ENCODE measurements at places on chromosomes 1 and 21.

DNA sequence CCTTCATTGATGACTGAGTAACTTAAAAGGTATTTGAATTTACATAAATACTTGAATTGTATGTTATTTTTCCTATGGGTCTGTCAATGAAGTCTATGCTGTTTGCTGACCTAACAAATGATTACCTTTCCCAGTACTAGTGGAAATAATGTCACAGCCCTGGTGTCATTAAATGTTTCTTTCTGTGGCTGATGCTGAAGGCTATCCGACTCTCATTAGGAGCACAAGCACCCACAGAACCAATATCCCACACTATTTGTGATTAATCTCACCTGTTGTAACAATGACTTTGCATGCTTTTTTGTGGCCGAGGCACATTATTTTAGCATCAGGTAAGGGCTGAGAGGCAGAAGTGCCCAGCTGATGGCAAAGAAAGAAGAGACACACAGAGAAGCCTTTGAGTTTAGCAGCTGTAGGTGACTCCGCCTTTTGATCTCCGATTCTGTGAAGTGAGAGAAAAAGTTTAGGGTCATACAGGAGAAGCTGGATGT is 25.8 kb upstream of the TRIM45 start:
- DNase-seq: no peak

GRCh38 chr1:50700621-50701020 is 259.4 kb downstream of the FAF1 start:
- no peak for DNase-seq

DNA sequence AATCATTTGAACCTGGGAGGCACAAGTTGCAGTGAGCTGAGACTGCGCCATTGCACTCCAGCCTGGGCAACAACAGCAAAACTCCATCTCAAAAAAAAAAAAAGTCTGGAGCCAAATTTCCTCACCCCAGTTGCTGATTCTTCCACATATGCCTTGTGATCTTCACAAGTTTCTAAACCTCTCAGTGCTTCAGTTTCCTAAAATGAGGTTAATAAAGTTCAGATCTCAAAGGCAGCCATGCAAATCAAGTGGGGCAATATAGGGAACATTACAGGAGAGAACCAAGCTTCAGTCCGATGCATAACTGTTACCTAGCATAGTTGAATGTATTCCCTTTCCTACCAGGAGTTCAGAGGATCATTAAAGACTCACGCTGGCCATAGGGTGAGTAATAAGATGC is 4.8 kb downstream of the ITLN1 start:
- DNase-seq: no peak

GRCh38 chr1:206693029-206693428 is 8.3 kb downstream of the MAPKAPK2 start:
- DNase-seq: peak; percentile 79

- DNase-seq: no peak
Observed at GRCh38 chr1:246418565-246419312, 88.3 kb downstream of the SMYD3 start.

GRCh38 chr1:245599371-245600174 is 444.8 kb downstream of the KIF26B start:
- DNase-seq: no peak

DNA sequence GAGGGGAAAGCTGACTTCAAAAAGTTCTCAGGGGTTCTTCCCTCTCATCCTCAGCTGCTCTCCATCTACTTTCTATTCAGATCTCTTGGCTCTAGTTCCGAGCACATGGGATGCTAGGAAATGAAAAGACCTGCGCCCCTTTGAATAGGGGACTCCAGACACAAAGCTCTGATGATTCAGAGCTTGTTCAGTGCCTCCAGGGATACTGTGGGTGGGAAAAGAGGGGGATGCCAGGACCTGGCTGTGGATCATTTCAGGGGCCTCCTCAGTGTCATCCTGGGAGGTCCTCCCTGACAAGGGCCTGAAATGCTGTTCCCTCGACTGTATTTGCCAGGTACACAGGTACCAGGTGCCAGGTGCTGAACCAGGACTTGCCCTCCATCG is 943 bp upstream of the KIAA0040 start:
- DNase-seq: no peak

DNA sequence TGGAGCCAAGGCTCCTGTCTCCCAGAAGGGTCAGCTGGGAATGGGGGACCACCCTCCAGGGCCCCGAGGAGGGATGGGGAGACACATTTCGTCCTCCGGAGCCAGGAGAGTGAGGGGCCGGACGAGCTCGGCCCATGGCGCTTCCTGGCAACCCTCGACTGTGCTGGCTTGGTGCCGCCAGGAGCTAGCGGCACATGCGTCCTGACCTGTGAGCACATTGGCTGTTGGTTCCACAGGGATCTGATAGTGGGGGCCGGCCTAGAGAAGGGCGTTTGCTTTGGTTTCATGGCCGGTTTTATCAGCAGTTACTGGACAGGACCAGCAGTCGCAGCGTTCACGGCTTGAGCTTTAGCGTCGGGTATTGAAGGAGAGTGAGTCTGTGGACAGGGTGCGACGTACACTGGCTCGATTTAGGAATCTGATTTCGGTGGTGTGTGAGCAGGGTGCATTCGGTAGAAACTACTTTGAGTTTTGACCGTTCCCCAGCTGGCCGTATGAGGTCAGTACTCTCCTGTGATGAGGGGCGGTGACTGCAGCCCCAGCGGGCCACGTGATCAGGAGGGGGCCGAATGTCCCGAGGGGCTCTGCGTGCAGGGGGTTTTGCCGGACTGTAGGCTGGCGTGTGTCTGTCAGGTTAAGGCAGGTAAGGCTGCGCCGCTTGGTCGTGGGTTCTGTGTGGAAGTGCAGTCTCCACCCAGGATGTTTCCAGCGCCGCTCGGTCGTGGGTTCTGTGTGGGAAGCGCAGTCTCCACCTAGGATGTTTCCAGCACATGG is 18.7 kb downstream of the FAAP20 start:
- DNase-seq: no peak

GRCh38 chr1:119475866-119476439 is 31.1 kb upstream of the HSD3B1 start:
- DNase-seq: peak; percentile 49

- DNase-seq: no peak
Observed at GRCh38 chr21:34189506-34189905, 116.1 kb downstream of the MRPS6 start.

GRCh38 chr21:36463991-36464390 is 15.9 kb downstream of the CLDN14 start:
- DNase-seq: no peak

GRCh38 chr1:27153549-27153886 is 1.4 kb downstream of the SLC9A1 start:
- no peak for DNase-seq

DNA sequence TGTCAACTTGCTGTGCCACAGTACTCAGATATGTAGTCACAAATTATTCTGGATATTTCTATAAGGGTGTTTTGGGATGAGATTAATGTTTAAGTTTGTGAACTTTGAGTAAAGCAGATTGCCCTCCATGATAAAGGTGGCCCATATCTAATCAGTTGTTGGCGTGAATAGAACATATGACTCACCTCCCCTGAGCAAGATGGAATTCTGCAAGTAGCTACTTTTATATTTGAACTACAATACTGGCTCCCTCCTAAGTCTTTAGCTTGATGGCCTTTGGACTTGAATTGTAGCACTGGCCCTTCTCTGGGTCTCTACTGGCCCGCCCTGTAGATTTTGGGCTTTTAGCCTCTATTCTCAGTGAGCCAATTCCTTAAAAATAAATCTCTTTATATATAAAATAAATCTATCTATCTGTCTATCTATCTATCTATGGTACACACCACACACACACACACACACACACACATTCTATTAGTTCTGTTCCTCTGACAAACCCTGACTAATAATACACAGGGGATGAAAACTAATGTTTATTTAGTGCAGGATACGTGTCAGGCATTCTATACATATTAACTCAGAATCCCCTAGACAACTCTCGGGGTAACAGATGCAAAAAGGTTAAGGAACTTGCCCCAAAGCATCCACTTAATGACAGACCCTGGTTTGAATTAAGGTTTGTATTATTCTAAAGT is 37.9 kb upstream of the PDC start:
- DNase-seq: peak; percentile 46

DNA sequence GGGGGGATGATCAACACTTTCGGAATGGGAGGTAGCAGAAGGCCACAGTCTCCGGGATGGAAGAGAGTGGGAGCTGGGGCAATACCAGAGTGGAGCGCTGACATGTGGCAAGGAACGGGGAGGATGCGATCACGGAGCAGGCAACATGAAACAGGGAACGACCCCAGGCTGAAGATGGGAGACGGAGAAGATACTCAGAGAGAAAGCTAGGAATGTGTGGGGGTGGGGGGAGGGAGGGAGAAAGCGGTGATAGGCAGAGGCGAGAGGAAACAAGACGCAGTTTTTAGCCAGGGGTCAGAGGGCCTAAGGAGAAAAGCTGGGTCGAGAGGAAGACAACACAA is 577 bp downstream of the RAB3GAP2 start:
- peak; percentile 49 for DNase-seq

GRCh38 chr1:213110349-213111300 is 59.6 kb downstream of the RPS6KC1 start:
- no peak for DNase-seq

DNA sequence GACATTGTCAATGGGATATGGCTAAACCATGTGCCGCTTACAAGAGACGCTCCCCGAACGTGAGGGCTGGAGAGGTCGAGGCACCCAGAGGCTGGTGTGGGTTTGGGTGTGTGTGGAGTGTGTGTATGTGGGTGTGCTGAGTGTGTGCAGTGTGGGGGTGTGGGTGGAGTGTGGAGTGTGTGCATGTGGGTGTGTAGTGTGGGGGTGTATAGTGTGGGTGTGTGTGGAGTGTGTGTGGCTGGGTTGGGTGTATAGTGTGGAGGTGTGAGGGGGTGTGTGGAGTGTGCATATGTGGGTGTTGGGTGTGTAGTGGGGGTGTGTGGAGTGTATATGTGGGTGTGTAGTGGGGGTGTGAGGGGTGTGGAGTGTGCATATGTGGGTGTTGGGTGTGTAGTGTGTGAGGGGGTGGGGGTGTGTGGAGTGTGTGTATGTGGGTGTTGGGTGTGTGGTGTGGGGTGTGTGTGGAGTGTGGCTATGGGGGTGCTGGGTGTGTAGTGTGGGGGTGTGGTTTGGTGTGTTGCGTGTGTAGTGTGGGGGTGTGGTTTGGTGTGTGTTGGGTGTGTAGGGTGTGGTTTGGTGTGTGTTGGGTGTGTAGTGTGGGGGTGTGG is 42.2 kb downstream of the SLC19A1 start:
- no peak for DNase-seq

DNA sequence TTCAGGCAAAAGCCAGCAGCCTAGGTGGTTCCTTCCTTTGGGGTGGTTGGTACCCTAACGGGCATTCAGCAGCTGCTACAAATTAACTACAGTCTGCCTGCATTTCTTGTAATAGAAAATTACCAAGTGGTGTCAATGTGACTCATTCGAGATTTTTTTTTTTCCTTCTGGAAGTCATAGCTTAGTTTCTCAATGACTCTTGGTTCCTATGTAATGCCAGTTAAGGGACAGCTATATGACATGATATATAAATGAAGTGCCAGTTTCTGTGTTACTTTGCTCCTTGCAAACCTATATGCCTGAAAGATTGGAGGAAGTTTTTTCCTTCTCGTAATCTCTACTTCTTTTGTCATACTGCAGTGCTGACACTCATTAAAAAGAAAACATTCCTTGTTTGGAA is 2.6 kb downstream of the MGST3 start:
- DNase-seq: peak; percentile 34

Data from cardiac muscle cell (in vitro differentiated cells and primary cell).